CD4-positive, alpha-beta T cell treated with Interleukin-10 for 1 hour (primary cell): ENCODE measurements at places on chromosomes 4 and X.

DNA sequence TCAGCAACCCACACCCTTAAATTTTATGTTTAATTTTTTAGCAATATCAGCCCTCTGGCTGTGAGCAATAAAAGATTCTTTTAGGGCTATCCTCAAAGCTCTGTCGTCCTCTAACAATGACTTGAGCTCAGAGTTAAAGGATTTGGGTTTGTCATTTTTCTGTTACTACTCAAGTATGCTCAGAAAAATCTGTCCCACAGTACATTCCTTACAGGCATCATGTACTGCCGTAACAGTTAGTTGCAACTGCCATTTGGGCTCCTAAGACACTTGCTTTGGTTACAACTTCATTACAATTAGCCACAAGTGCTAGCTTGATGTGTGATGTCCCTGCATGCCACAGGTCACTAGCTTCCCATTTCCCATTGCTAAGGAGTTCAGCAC, 33.2 kb downstream of the COQ2 start:
- DNase-seq: no peak

DNA sequence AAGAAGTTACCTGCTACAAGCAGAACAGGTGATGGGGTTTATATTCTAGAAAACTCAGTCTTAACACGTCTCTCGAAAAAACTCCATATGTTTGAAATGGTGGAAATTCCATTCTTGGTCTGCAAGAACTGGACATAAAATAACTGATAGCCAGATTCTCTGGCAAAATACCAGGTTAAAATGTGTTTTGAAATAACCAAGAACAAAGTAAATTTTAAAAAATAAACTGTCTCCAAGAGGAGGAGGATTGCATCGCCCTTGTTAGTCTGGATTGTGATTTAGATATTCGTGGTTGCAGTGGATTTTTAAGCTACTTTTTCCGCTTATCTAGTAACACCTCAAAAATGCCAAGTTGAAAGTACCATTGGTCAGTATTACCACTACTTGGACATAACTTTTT, 40.8 kb downstream of the CENPU start:
- no peak for DNase-seq

DNA sequence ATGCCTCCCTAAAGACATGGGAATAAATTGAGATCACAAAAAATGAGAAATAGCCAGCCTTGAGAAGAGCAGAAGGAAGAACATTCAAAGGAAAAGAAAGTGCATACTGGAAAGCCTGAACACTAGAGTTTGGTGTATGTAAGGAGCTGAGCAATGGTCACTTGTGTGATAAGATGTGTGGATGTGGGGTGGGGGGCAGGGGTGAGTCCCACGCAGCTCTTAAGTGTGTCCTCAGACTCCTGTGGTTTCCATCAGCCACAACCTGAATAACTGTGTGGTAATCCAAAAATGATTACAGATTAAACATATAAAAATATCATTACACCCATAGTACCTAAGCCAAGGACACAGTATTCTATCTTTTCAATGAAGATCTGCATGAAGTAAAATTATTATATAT, 59.9 kb downstream of the ELOVL6 start:
- no peak for DNase-seq

GRCh38 chrX:129496625-129497024, 26.7 kb downstream of the SMARCA1 start:
- no peak for DNase-seq

DNA sequence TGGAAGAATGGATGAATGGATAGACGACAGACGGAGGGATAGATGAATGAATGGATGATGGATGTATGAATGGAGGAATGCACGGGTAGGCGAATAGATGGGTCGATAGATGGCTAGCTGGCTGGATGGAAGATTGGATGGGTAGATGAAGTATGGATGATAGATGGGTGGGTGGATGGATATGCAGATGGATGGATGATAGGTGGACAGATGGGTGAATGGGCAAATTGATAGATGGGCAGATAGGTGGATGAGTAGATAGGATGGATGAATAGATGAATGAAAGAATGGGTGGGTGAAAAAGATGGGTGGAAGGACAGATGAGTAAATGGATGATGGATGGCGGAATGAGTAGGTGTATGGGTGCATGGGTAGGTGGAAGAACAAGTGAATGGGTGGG, 57.3 kb downstream of the EVC2 start:
- DNase-seq: no peak

DNA sequence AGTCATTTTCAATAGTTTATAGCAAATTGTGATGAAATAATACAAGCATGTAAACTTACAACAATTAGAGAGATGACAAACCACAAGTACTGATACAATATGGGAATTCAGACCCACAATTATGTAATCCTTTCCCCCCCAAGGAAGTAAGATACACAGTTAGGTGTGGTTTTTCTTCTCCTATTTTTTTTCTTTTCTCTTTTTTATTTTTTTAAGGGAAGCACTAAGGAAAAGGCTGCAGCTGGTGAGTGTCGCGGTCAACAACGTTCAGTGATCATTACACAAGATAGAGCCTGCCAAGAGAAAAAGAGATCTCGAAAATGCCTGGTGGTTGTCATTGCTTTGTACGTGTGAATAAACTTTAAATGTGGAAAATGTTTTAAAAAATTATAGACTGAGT, 9.8 kb downstream of the NDNF start:
- no peak for DNase-seq

GRCh38 chrX:107716816-107717700, 58.5 kb downstream of the TSC22D3 start:
- DNase-seq: peak; percentile 96

GRCh38 chrX:24024819-24025740, 1.9 kb downstream of the KLHL15 start:
- peak; percentile 84 for DNase-seq

DNA sequence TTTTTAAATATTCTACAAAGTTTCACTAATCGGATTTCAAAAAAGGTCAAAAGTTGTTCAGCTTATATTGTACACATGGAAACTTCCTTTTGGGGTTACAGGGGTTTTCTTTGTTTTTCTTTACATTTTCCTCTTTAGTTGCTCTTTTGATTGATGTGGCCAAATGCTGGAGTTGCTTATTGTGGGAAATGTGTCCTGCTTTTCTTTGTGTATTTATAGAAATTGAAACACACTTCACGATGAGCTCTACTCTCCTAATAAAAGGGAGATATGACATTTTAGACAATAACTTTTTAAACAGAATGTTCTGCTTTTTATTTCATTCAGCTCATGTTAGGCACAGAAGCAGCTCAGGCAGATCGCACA, 50.7 kb upstream of the SPRY1 start:
- no peak for DNase-seq
